ENCODE measurements at places on chromosomes 13 and 19.

DNA sequence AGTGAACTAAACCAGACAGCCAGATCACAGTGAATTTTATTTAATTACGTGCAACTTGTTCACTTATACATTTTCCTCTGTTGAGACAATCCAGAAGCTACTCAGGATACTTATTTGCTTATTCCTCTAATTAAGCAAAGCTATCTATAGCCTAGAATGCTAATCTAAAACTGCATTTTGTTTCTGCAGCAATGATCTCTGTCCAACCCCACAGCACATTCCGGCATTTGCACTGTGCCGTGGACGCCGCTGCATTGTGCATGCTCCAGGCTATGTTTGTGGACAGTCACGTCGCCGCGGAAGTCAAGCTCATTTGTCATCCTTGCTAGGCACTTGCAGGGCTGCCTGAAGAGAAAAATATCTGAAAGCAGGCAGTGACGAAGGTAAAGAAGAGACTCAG is 406.9 kb downstream of the RFC3 start:
- no peak for DNase-seq

DNA sequence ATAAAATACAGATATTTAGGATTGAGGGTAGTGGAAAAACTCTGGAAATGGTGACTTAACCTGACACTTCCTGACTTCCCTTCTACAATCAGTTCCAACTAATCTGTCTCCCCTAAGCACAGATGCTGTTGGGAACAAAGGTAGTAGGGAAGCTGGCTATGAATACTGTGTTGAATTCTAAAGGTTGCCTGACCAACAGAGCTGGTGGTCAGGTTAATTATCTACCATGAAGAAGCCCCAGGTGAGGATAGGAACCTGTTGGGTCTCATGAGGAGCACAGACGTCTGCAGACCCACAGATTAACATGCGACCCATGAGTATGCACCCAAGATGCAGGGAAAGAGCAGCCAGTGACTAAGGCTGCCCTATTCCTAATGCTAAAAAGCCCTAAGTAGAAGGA is 172.3 kb downstream of the DIAPH3 start:
- DNase-seq = no peak

- no peak for DNase-seq
These were observed 382.8 kb upstream of the ZNF507 start for GRCh38 chr19:31962561-31962996.

DNA sequence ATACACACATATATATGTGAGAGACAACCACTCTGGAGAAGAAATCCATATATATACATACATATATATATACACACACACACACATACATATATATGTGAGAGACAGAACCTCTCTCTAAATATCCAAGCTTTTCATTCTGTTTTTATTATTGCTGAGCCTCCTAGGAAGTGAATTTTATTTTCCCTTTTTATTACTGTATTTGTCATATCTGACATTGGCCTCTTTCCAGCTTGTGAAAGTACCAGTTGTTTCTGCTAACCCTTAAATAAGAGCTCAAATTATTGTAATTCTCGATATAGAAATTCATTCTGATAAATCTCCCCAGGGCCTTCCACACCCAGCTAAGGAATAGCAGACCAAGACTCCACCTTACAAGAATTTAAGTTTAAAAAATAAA is 81.0 kb downstream of the NUFIP1 start:
- no peak for DNase-seq

DNA sequence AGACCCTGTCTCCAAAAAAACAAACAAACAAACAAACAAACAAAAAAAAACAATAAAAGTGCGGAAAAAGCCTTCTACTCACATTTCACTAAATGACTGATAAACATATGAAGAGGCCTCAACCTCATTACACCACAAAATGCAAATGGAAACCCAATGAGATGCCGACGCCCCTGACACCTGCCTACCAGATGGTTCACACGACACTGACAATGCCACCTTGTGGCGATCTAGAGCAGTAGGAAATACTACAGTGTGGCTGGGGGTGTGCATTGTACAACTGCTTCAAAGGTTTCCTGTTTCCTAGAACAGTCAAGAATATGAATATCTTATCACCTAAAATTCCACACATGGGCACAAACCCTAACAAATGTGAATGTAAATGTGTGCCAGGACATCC is 14.0 kb downstream of the SCGB2B2 start:
- DNase-seq = no peak

DNA sequence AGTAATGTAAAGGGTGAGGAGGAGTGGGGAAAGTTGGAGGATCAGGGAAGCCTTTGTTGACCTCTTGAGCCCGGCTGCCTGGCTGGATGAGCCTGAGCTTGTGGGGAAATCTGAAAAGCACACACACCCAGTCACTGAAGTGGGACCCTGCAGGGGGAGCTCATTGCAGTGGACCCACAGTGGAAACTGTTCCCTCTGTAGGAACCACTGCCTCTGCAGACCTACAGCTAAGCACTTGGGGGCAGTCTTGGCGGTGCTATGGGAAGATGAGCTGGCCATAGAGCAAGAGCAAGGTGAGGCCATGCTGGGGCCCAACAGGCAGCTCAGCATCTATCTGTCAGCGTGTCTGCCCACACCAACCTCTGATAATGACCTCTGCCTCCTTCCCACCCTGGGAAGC is 294.8 kb downstream of the TSHZ3 start:
- no peak for DNase-seq

GRCh38 chr13:40640202-40640601 is 26.2 kb downstream of the FOXO1 start:
- no peak for DNase-seq

DNA sequence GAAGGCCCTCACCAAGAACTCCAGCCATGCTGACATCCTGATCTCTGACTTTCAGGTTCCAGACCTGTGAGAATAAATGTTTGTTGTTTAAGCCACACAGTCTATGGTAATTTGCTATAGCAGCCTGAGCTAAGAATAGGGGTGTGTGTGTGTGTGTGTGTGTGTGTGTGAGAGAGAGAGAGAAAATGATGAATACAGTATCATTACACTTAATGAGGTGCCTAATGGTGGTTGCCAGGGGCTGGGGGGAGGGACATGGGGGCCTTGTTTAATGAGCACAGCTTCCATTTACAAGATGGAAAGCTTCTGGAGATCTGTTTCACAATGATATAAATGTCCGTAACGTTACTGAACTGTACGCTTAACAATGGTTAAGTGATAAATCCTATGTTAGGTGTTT is 53.8 kb upstream of the LATS2 start:
- no peak for DNase-seq

DNA sequence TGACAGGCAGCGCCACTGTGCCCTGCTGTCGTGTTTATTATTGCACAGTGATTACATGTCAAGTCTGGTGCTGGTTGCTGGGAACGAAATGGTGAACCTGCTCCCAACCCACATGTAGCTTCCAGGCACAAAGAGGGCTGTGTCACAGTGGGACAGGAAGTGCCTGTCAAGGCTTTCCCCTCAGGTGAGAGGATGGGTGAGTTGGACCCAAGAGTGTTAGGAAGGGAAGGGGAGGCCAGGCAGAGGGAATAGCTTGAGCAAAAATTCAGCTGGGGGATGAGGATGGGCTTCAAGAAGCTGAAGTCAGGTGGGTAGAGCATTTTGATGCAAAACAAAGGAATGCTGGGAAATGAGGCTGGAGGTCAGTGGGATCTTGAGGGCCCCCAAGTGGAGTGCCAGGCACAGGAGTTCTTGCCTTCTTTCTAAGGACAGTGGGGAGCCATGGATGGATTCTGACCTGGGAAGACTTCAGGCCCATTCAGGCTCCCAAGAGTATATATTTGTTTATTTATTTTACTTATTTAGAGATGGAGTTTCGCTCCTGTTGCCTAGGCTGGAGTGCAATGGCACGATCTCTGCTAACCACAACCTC is 8.5 kb upstream of the QTRT1 start:
- no peak for DNase-seq

DNA sequence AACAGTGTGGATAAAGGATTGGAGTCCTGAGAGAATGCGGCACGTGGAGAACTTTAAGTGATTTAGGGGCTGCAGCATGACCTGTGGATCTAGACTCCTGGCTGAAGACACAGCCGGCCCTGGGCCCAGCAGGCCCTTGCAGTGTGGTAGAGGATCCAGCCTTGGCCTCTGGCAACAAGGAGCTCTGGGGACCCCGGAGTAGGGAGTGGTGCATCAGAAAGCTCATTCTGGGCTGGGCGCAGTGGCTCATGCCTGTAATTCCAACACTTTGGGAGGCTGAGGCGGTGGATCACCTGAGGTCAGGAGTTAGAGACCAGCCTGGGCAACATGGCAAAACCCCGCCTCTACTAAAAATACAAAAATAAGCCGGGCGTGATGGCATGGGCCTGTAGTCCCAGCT is 76.0 kb downstream of the CHST8 start:
- DNase-seq = no peak
